ENCODE measurements at places on chromosomes 4 and X.

GRCh38 chr4:101992446-101992845 is 201.9 kb downstream of the BANK1 start:
- H3K36me3 ChIP-seq, result no peaks in the 10 kb centered on the region
- no peaks in the 10 kb centered on the region for H3K27me3 ChIP-seq
- H3K4me1 ChIP-seq, result no peaks in the 10 kb centered on the region
- H3K4me3 ChIP-seq, result no peak overlapping the region

- H3K27me3 ChIP-seq, result no peaks in the 10 kb centered on the region
- no peak overlapping the region for H3K27ac ChIP-seq
- H3K4me1 ChIP-seq, result no peaks in the 10 kb centered on the region
Observed at GRCh38 chrX:103183912-103184311, 31.0 kb upstream of the BEX4 start.

GRCh38 chr4:71472946-71473345 is 134.1 kb downstream of the SLC4A4 start:
- no peaks in the 10 kb centered on the region for H3K36me3 ChIP-seq
- DNase-seq, result no peak

- DNase-seq, result no peak
- H3K27ac ChIP-seq, result no peak overlapping the region
- no peak overlapping the region for H3K4me3 ChIP-seq
Observed at GRCh38 chr4:2458546-2459491, 10.1 kb upstream of the RNF4 start.

GRCh38 chr4:179007755-179008154 is 1565.5 kb upstream of the AGA start:
- H3K27ac ChIP-seq, result no peak overlapping the region
- H3K27me3 ChIP-seq, result no peaks in the 10 kb centered on the region
- H3K36me3 ChIP-seq, result no peaks in the 10 kb centered on the region
- no peak for DNase-seq
- no peaks in the 10 kb centered on the region for H3K4me1 ChIP-seq
- no peak overlapping the region for H3K4me3 ChIP-seq

- no peaks in the 10 kb centered on the region for H3K27me3 ChIP-seq
- no peak overlapping the region for H3K27ac ChIP-seq
- H3K4me1 ChIP-seq, result no peaks in the 10 kb centered on the region
- DNase-seq, result no peak
Observed at GRCh38 chr4:154471526-154472331, 19.9 kb downstream of the DCHS2 start.

- DNase-seq, result no peak
- H3K4me3 ChIP-seq, result no peak overlapping the region
- no peaks in the 10 kb centered on the region for H3K27me3 ChIP-seq
- no peaks in the 10 kb centered on the region for H3K4me1 ChIP-seq
- H3K36me3 ChIP-seq, result no peaks in the 10 kb centered on the region
- H3K27ac ChIP-seq, result no peak overlapping the region
Observed at GRCh38 chr4:76532805-76533204, 97.8 kb downstream of the SHROOM3 start.

GRCh38 chr4:78747475-78747922 is 28.7 kb upstream of the BMP2K start:
- no peaks in the 10 kb centered on the region for H3K36me3 ChIP-seq
- no peak for DNase-seq
- H3K4me3 ChIP-seq, result no peak overlapping the region
- no peaks in the 10 kb centered on the region for H3K27me3 ChIP-seq

GRCh38 chr4:105683038-105683437 is 25.5 kb downstream of the INTS12 start:
- no peak for DNase-seq
- no peaks in the 10 kb centered on the region for H3K4me1 ChIP-seq
- no peaks in the 10 kb centered on the region for H3K27me3 ChIP-seq

DNA sequence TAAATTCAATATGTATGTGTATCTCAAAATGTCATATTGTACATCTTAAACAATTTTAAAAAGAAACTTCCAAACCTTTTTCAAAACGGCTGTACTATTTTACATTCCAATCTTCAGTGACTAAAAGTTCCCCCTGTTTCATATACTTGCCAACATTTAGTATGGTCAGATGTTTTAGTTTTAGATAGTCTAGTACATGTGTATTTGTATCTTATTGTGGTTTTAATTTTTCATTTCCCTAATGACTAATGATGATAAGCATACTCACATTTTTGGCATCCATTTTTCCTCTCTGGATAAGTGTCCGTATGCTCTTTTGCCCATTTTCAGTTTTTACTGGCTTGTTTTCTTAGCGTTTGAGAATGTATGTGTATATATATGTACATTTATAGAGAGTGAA is 212.2 kb upstream of the MAGEB18 start:
- DNase-seq, result no peak
- no peaks in the 10 kb centered on the region for H3K27me3 ChIP-seq
- no peaks in the 10 kb centered on the region for H3K36me3 ChIP-seq
- no peak overlapping the region for H3K4me3 ChIP-seq

- no peak overlapping the region for H3K27ac ChIP-seq
- no peaks in the 10 kb centered on the region for H3K4me1 ChIP-seq
- H3K27me3 ChIP-seq, result no peaks in the 10 kb centered on the region
- H3K36me3 ChIP-seq, result no peaks in the 10 kb centered on the region
- no peak for DNase-seq
Observed at GRCh38 chr4:5760246-5760645, 49.2 kb downstream of the EVC start.

DNA sequence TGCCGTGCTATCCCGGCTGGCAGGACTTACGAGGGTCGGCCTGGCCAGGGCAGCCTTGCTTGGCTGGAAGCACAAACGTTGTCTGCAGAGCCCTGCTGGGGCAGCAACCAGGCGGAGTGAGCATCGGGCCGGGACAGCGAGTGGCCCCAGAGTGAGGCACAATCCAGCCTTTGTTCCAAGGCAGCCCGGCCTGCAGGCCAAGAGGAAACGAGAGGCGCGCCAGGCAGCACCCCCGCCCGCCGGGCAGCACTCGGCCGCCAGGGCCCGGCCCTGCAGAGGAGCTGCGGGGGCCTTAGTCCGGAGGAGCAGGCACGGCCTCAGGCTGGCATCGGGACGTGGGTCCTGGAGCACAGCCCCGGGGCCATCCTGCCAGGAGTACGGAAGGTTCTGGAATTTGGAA is 24.1 kb downstream of the FGFRL1 start:
- DNase-seq, result no peak
- no peak overlapping the region for H3K4me3 ChIP-seq
- no peaks in the 10 kb centered on the region for H3K27me3 ChIP-seq
- H3K4me1 ChIP-seq, result no peaks in the 10 kb centered on the region

DNA sequence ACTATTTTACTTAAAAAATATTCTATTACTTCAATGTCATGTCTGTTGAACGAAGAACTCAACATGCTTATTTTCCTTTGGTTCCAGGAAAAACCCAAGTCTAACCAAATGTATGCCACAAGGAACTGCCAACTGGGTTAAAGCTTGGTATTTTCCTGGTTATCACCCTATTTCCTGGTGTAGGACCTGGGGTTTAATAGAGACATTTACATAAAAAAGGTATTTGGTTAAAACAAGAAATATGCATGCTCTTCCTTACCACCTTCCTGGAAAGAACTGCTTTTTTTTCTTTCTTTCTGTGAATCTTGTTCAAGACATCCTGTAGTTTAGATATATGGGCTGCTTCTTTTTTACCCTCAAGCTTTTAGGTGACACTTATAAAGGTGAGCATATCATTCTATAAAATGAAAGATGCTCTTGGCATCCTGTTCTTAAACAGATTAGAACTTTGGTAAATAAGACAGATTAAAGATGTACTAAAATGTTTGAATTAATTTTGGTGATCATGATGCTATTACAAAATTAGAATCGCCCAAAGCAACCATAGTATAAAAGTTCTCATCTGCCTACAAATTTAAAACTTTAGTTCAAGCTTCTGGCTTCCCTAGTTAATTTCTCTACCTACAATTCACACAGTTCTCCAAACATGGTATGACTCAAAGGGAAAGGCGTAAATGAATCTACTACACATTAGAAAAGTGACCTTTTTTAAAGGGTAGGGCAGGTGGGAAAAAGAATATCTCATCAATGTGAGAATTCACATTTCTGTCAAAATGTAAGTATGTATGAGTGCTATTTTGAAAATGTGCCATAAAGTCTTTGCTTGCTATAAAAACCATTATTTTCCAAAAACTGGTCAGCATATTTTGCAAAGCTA is 103.5 kb downstream of the CNOT6L start:
- H3K36me3 ChIP-seq, result no peaks in the 10 kb centered on the region
- DNase-seq, result no peak
- H3K27me3 ChIP-seq, result no peaks in the 10 kb centered on the region
- no peaks in the 10 kb centered on the region for H3K4me1 ChIP-seq
- no peak overlapping the region for H3K4me3 ChIP-seq

- no peaks in the 10 kb centered on the region for H3K4me1 ChIP-seq
- no peak overlapping the region for H3K27ac ChIP-seq
- no peak for DNase-seq
- H3K4me3 ChIP-seq, result no peak overlapping the region
Observed at GRCh38 chrX:123920105-123920785, 41.3 kb upstream of the STAG2 start.

GRCh38 chr4:12050357-12050756 is 621.7 kb upstream of the HS3ST1 start:
- H3K4me3 ChIP-seq, result no peak overlapping the region
- no peak overlapping the region for H3K27ac ChIP-seq
- no peak for DNase-seq
- H3K27me3 ChIP-seq, result no peaks in the 10 kb centered on the region

GRCh38 chr4:66562276-66562806 is 892.1 kb upstream of the EPHA5 start:
- no peak for DNase-seq
- no peak overlapping the region for H3K4me3 ChIP-seq
- no peaks in the 10 kb centered on the region for H3K27me3 ChIP-seq
- H3K27ac ChIP-seq, result no peak overlapping the region

DNA sequence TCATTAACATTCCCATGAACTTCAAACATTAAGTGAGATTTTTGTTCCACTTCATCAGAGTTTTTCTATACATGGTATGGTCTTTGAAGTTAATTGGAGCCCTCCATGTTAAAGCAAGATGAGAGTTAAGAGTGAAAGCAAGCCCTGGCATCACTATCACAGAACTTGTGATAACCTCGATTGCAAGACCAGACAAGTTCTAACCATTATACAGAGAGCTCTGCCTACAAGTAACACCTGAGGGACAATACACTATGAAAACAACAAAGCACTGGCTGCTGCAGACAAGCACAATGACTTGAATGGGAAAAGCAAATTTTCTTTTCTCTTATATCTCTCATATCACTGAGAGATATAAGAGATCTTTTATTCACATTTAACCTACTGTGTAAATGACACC is 126.6 kb upstream of the GYPA start:
- no peaks in the 10 kb centered on the region for H3K36me3 ChIP-seq
- H3K27me3 ChIP-seq, result no peaks in the 10 kb centered on the region
- H3K4me3 ChIP-seq, result no peak overlapping the region
- H3K27ac ChIP-seq, result no peak overlapping the region
- DNase-seq, result no peak

DNA sequence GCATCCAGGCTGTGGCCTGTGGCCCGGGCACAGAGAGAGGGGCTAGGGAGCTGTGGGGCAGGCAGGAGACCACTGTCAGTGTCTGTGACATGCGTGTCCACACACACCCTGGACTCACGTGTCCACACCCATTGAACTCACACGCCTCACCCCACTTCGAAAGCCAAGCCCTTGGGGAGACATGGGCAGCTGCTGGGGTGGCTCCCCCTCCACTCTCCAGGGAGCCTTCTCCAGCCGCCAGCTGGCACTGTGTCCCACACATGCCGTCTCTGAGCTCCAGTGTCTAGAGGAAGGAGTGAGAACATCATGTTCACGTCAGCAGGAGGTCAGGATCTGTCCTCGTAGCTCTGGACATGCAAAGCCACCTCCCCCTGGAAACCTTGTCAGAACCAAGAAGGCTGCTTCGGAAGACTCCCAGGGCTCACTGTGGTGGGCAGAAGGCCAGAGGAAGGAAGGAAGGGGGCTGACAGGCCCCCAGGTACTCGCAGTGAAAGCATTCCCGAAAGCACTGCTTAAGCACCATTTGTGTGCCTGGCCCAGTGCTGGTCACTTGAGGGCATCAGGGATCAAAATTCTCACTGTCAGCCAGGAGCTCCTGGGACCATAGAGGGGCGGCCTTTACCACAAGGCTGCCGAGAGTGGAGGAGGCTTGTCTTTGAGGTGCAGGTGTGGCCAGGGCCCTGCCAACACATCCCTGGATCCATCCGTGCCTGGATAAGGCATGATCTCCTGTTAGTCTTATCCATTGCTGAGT is 61.4 kb downstream of the HTRA3 start:
- no peak overlapping the region for H3K4me3 ChIP-seq
- peak; percentile 14 for DNase-seq
- no peak overlapping the region for H3K27ac ChIP-seq
- H3K4me1 ChIP-seq, result no peaks in the 10 kb centered on the region
- no peaks in the 10 kb centered on the region for H3K36me3 ChIP-seq
- no peaks in the 10 kb centered on the region for H3K27me3 ChIP-seq

GRCh38 chr4:64642936-64643335 is 233.7 kb upstream of the TECRL start:
- H3K36me3 ChIP-seq, result no peaks in the 10 kb centered on the region
- H3K27ac ChIP-seq, result no peak overlapping the region
- H3K4me3 ChIP-seq, result no peak overlapping the region
- no peaks in the 10 kb centered on the region for H3K27me3 ChIP-seq
- no peaks in the 10 kb centered on the region for H3K4me1 ChIP-seq

DNA sequence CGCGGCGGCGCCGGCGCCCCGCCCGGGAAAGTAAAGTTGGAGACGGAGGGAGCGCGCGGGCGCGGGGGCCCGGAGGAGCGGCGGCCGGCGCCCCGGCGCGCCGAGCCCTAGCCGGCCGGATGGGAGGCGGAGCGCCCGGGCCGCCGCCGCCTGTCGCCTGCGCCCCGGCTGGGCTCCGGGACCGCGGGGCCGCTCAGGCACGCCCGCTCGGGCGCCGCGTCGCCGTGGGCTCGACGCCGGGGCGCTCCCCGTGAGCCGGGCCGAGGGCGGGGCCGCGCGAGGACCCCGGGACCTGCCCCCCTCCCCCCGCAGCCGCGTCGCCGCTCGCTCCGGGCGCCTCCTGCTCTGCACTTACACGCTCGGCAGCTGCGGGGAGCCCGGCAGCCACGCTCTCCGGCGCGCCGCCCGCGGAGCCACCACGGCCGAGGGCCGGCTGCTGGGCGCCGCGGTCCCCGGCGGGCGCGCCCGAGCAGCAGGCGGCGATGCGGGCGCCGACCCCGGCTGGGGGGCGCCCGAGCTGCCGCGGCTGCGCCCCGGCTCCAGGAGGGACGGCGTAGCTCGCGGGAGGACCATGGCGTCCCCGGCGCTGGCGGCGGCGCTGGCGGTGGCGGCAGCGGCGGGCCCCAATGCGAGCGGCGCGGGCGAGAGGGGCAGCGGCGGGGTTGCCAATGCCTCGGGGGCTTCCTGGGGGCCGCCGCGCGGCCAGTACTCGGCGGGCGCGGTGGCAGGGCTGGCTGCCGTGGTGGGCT is at the start of gene ADRA2C:
ADRA2C (plus strand) TSS at position 350 of the 749 bp plus-strand sequence; CDS start at position 572, 222 bp downstream.
- H3K27me3 ChIP-seq, result no peaks in the 10 kb centered on the region
- peak within 1 kb of the TSS; percentile 78 for H3K27ac ChIP-seq
- DNase-seq, result peak; percentile 55
- peak within 1 kb of the TSS; percentile 32 for H3K4me3 ChIP-seq

DNA sequence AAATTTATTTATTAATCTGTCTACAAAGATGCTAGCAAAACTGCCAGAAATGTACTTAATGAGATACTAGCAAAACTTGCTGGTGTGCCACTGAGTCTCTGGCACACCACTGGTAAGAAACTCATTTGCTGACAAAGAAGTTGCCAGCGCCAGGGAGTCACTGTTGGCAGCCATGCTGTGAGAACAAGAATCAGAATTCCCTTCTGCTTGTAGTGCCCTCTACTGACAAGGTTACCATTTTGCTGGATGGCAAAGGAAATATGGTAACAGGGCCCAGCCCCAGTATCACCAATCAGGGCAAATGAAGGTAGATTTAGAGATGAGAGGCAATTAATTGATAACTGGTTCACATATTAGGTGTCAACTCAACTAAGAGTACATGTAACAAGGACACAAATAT is 750.1 kb upstream of the ADGRL3 start:
- no peaks in the 10 kb centered on the region for H3K27me3 ChIP-seq
- no peak for DNase-seq
- H3K4me1 ChIP-seq, result no peaks in the 10 kb centered on the region
- H3K4me3 ChIP-seq, result no peak overlapping the region
- H3K36me3 ChIP-seq, result no peaks in the 10 kb centered on the region

Data from uterus (tissue), 4 donors.